ENCODE measurements at places on chromosomes 6 and 20. TPM values are rescaled to one million over a fixed set of nuclear protein-coding genes. Genes with fewer than 3 reads are reported as not detected.

Gene REM1
- 1.2 TPM for total RNA-seq

Gene TMC2
- total RNA-seq = not detected

Gene BMP6
- 8.8 TPM for total RNA-seq

Gene TMEM244
- total RNA-seq = not detected

Gene ADGRF1
- total RNA-seq = not detected

Gene ATP5F1E
- 18.9 TPM for total RNA-seq

Gene SPTLC3
- total RNA-seq = 13.9 TPM

Gene RXRB
- total RNA-seq = 19.2 TPM

Gene DLK2
- not detected for total RNA-seq

Gene GJA10
- not detected for total RNA-seq

Gene SLC17A2
- total RNA-seq = not detected

Gene OLIG3
- not detected for total RNA-seq

Gene FOXF2
- 1.2 TPM for total RNA-seq

Gene FABP7
- not detected for total RNA-seq

Gene SYCP2
- 0.20 TPM for total RNA-seq

Gene C20orf141
- 1.2 TPM for total RNA-seq

Gene TBXT
- not detected for total RNA-seq

Gene PPP1R11
- 30.6 TPM for total RNA-seq

Gene THBS2
- total RNA-seq = 710 TPM

Gene SPATS1
- not detected for total RNA-seq

Gene RAET1E
- 0.06 TPM for total RNA-seq

Gene TRIM31
- total RNA-seq = not detected

Gene VSTM2L
- 1.9 TPM for total RNA-seq

Gene SHLD1
- total RNA-seq = 2.1 TPM

Gene NR2E1
- not detected for total RNA-seq

Gene PAX1
- not detected for total RNA-seq

Gene ID1
- 305 TPM for total RNA-seq

Gene AMD1
- total RNA-seq = 37.8 TPM

Gene VNN1
- total RNA-seq = 0.06 TPM

Gene SIRPG
- not detected for total RNA-seq

Gene SAMD3
- not detected for total RNA-seq

Gene WRNIP1
- 51.8 TPM for total RNA-seq

Gene SLC17A3
- not detected for total RNA-seq

Gene DEK
- 53.6 TPM for total RNA-seq

Gene IL17A
- total RNA-seq = not detected

Gene RPS6KA2
- 224 TPM for total RNA-seq

Gene JAG1
- total RNA-seq = 36.5 TPM

Gene APOM
- 2.0 TPM for total RNA-seq

Gene KIF6
- total RNA-seq = 0.31 TPM

Gene SLC22A1
- not detected for total RNA-seq

Gene PTCHD4
- 2.0 TPM for total RNA-seq

Gene FOXP4
- 7.8 TPM for total RNA-seq

Gene ZBTB46
- 6.2 TPM for total RNA-seq

Gene TPD52L1
- 5.3 TPM for total RNA-seq

Gene GTSF1L
- total RNA-seq = not detected

Gene CLVS2
- under 0.01 TPM for total RNA-seq

Gene SNAP25
- 0.49 TPM for total RNA-seq

Gene FOXS1
- total RNA-seq = not detected

Gene ANKRD66
- total RNA-seq = not detected

Gene LY6G6F
- not detected for total RNA-seq

Gene POU5F1
- total RNA-seq = not detected

Gene TMEM151B
- total RNA-seq = not detected

Measured in cardiac ventricle fibroblast (primary cell).